Stimulated activated CD8-positive, alpha-beta memory T cell treated with anti-CD3 and anti-CD28 coated beads, Interleukin-4, amount 100 ng/mL, for 1 hour (primary cell): ENCODE measurements at places on chromosomes 5 and 9.

- no peak for DNase-seq
These were observed 73.3 kb downstream of the INSL6 start for GRCh38 chr9:5112109-5112592.

DNA sequence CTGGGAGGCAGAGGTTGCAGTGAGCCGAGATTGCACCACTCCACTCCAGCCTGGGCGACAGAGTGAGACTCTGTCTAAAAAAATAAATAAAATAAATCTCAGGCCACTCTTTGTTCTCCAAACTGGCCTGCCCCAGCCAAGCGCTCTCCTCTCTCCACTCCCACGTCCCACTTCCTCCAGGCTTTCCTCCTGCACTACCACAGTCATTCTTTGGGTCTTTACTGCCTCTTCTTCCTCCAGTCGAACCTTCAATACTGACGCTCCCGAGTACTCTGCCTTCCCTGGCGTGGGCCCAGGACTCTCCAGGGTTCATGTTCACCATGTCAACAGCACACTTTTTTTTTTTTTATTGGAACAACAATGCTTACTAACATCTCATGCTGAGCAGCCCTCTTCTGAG, 23.9 kb downstream of the RNF130 start:
- no peak for DNase-seq

DNA sequence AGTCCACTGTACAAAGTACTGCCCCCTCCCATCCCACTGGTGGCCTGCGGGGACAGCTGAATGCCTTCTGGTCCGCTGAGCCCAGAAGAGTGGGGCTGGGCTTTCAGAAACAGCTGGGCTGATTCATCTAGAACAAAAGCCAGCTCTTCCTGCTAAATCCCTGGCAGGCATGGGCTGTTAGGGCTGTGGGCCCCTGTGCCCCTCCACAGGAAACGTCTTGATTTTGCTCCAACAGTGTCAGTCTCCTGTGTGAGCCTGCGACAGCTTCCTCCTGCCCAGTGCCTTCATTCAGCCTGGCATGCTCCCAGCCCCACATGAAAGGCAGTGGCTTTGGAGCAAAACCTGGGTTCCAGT, 6.9 kb upstream of the GSN start:
- no peak for DNase-seq

DNA sequence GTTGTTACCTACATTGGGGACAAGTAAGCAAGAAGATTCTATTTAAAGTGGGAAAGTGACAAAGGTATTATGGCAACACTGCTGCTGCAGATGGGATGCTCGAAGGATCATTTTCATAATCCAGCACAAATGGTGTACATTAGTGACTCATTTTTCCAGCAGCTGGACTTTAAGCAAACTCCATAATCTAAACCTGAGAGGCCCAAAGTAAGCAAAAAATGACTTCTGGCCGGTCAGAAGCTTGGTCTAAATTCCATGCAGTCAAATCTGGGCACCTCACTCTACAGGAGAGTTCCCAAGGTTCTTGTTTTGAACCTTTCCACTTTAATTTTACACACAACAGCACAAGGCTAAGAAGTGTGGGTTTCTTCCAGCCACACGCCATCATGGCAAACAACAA, 43.6 kb upstream of the TRAF1 start:
- DNase-seq: no peak

DNA sequence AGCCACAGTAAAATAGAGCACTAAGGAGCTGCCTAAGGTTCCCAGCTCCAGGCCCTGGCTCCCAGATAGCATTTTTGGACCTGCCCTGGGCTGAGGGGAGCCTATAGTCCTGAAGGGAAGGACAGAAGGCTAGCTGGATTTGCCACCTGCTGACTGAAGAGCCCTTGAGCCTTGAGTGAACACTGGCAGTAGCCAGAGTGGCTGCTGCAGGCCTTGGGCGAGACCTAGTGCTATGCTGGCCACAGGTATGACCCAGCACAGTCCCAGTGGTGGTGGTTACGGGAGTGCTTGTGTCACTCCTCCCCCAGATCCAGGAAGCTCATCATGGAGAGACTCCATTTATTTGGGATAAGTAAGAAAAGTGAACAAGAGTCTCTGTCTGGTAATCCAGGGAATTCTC, 10.3 kb upstream of the STX17 start:
- DNase-seq: no peak

DNA sequence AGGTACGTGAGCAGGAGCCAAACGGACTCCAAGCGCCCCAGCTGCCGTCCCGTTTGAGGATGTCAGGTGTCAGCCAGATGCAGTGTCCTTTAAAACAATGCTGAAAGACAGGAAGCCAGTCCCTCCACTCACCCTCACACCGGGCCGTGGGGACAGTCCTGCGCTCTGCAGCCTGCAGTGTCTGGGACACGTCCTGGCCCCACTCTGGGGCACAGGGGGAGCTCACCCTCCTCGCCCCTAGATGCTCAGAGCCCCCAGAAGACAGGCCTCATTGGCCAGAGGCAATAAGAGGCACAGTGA, 79.7 kb downstream of the ZNF354C start:
- no peak for DNase-seq
